Dermis microvascular lymphatic vessel endothelial cell (primary cell): ENCODE measurements at places on chromosomes 12 and 14.

DNA sequence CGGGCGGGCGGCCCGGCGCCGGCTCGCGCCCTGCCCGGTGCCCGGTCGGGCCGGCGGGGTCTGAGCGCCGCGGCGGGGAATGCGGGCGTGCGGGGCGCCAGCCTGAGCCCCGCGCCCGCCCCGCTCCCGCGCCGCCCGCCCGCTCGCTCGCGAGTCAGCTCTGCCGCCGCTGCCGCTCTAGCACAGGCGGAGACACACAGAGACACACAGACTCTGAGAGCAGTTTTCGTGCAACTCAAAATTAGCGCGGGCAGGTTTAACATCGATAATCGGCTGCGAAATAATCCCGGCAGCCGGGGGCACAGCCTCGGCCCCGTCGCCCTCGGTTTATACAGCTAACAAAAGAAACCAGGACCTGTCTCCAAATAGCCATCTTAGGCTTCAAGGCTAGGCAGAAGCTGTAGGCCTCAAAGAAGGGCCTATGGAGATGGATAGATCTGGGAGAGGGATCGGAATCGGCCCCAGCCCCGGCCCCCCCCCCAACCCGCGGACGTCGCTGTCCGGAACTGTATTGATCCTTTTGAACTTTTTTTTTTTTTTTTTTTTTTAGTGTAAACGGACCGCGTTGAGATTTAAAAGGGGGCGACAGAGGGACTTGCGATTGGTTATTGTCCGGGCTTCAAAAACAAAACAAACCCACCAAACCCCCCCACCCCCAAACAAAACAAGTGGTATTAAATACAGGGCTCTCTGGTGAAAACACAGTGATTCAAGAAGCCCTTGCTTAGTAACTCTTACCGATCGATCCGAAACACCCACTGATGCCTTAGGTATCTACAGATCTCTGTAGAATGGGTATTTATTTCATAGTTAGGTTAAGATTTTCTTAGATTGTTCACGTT lies 1.1 kb downstream of the ARID2 start:
- DNase-seq = peak; percentile 72

DNA sequence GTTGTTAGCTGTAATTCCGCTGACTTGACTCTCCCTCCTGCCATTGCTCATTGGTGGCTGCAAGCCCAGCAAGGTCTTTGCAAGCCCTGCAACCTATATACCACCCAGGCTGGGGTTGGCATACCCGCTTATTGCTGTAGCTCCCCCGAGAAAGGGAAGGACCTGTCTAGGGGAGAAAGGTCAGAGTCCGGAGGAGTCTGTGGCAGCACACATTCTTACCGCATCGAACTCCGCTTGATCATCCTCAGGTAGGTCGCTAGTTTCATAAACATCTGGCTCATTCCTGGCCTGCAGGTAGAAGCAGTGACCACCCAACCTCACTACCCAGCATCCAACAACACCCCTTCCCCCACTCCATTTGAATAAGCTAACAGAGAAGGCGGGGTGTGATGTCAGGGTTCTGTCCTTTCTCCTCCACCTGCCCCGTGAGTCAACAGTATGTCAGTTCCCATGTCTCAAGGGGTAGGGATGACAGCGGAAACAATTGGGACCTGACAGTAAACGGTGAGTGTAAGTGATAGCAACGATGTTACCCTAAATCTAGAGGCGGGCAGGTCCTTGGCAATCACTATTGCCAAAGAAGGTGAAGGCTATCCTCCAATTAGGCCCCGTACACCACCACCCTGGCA lies 1.1 kb downstream of the DCTN2 start:
- DNase-seq = no peak

- DNase-seq = peak; percentile 89
Measured at GRCh38 chr14:22570132-22570949, 18.7 kb downstream of the DAD1 start.

- DNase-seq = peak; percentile 95
Measured at GRCh38 chr12:11958221-11959091, 112.3 kb upstream of the BCL2L14 start.

DNA sequence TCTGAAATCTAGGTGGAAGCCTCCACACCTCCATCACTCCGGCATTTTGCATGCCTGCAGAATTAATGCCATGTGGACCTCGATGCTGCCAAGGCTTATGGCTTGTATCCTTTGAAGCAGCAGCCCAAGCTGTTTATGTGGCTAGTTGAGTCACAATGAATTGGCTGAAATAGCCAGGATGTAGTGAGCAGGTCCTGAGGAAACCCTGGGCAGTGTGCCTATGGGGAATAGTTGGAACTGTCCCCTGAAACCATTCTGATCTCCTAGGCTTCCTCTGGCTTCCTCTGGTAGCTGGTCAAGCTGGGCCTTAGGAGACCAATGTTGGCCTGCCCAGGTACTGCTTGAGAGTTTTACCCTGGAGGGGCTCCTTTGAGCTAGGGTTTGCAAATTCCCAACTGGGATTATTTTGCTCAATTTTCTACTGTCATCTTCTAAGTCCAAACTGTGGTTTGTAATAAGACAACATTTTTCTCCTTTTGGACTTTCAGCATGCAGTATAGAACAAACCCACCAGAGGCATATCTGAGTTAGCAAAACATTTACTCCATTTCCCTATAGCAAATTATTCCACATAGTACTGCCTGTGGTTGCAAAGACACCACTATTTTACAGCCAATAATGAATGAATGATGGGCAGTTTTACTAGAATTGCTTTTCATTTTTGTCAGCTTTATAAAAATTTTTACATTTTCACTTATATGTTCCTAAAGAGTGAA lies 85.1 kb upstream of the AMIGO2 start:
- no peak for DNase-seq

DNA sequence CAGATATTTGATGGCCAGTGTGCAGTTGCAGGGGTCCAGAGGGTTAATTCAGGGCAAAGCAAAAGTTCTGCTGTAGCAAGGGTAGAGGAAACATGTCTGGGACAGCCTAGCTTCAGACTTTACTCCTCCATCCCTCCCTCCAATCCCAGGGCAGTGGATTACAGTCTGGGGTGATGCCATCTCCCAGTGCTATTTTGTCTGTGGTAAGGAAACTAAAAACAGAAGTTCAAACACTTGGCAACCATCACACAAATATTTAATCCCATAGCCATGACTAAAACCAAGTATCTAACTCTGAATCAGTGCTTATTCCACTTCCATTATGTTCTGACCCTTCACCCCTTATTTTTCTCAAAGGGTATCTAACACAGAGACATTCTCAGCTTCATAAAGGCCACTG lies 61.8 kb downstream of the PIK3C2G start:
- DNase-seq = no peak

DNA sequence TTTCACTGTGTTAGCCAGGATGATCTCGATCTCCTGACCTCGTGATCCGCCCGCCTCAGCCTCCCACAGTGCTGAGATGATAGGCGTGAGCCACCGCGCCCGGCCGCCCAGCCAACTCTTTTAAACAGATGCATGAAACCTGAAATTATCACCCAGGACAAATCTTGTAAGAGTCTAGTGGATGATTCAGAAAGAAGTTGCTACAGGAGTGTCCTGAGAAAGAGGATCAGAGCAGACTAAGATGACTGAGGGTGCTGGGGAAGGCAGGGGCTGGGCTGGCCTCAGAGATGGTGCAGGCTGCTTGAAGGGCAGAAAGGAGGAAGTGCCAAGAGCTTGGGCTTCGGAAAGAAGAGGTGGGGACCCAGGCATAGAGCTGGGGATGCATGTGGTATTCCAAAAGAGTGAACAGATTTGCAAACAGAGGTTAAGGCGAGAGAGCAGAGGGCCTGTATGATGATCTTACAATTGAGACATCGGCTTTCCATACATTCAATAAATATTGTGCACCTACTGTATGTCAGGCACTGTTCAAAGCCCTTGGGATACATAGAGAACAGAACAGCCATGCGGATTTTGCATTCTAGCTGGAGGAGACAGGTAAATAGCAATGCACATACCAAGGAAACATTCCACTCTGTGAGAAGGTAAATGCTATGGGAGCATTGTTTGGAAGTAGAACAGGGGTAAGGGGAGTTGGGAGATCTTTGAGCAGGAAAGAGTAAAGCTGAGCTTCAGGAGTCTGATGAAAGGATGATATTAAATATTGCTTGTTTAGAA lies 7.4 kb upstream of the CD9 start:
- no peak for DNase-seq

DNA sequence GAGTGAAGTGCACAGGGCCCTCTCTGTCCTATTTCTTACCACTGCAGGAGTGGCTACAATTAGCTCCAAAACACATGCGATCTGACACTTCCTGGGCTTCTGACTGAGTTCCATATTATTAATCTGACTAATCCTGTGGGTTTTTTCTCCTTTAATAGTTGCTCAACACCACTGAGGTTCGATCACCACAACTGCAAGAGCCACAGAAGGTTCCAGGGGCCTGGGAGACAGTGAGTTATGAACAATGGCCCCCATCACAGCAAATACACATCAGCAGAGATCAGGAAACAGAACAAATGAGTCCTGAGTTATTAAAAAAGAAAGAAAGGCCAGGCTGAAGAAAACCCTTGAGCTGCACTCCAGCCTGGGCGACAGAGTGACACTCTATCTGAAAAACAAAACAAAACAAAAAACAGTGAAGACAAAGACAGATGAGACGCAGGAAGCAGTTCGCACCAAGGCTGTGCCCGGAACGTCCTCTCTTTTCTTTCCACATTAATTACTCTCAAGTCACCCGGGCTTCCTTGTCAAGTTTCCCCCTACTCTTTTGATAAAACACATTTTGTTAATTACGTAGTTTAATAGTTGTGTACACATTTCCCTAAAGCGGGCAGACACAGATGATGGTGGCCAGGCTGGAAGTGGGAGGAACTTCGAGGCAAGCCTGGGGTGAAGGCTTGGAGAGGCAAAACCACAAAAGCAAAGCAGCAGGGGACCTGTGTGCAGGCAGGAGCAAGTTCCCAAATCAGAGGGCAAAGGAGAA lies 42.7 kb downstream of the CDC42BPB start:
- peak; percentile 23 for DNase-seq

DNA sequence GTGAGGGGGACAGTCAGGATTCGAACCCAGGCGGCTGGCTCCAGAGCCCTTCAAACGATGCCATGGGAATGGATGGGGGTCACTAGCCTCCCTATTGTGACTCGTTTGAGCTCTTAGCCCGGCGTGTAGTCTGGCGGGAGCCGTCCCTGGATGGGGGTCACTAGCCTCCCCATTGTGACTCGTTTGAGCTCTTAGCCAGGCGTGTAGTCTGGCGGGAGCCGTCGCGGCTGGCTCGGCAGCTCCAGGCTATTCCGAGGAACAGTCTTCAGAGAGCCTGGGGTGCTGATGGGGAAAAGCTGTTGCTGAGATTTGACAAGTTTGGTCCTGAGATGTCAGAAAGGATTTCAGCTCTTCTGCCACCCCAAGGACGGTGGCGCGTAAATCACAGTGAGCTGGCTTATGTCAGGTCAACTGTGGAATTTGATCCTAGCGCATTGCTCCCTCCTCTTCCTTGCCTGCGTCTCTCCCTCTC lies 58.3 kb downstream of the CALM1 start:
- DNase-seq = no peak

- no peak for DNase-seq
Measured at GRCh38 chr12:53107122-53107521, 3.8 kb downstream of the SOAT2 start.

- DNase-seq = no peak
Measured at GRCh38 chr14:79630288-79630960, 580.9 kb downstream of the DIO2 start.

DNA sequence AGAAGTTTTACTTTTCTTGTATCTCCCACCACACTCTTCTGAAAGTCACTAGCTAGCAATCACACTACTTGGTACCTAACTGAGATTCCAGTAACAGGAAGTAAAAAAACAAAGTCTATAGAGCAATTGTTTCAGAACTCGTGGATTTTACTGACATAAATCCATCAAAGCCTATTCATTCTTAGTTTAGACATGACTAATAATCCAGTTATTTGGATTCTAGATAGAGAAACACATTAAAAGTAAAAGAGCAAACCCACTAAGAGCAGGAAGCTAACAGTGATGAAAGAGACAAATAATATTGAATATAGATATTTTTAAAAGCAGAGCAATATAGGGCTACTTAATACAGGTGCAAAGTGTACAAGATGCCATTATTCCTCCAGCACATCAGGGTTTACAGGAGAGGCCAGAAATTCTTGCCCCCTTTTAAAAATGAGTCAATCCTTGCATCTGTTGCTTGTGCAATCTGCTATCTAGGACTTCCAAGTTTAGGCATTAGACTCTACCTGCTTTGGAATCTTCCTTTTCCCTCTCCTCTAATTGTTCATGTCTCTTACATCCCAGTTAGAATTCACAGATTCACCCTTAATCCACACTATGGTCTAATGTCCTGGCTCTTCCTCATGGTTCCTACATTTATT lies 6.0 kb downstream of the HEATR5A start:
- peak; percentile 62 for DNase-seq

DNA sequence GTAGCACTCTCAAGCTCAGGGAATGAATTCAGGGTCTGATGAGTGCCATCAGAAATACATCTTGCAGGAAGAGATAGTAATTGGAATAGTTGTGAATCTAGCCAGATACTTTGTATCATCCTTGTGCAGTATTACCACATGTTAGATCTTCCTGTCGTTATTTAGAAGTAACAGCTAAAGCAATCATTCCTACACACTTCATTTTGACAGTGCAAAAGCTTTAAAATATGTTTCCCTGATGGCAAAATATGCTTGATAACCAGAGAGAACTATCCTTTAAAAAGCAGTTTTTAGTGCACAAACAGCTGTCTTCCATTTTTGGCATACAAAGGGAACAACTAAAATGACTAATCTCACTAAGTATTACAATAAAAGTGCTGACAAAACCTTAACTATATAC lies 149.5 kb upstream of the SLC38A2 start:
- DNase-seq = no peak

- no peak for DNase-seq
Measured at GRCh38 chr12:52896190-52897100, 8.4 kb downstream of the KRT8 start.

DNA sequence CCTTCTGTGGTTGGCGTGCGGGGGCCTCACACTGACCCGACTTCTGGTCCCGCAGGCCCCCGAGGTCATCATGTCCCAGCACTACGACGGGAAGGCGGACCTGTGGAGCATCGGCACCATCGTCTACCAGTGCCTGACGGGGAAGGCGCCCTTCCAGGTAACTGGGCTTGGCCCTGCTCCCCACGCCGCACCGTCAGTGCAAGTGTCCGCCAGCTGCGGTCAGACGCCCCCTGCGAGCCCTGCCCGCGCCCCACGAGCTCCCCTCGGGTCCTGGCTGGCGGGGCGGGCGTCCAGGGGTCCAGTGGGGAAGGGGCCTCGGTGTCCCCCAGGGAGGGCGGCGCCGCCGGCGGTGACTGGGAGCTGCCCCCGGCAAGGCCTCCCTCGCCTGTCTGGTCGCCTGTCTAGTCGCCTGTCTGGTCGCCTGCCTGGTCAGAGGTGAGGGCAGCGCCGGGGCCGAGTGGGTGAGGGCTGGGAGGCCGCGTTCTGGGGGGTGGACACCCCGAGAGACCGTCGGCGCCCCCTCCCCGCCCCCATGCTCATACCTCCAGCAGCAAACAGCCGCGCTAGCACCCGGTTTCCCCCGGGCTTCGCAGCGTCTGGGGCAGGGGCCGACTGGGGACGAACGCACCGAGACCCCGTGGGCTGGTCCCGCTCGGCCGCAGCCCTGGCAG lies 14.8 kb downstream of the ULK1 start:
- DNase-seq = no peak

- no peak for DNase-seq
Measured at GRCh38 chr12:45205165-45205825, 10.6 kb upstream of the ANO6 start.
